ENCODE measurements at places on chromosomes 16 and 17.

GRCh38 chr17:20092973-20093626 lies 83.9 kb downstream of the SPECC1 start:
- no peak for DNase-seq

DNA sequence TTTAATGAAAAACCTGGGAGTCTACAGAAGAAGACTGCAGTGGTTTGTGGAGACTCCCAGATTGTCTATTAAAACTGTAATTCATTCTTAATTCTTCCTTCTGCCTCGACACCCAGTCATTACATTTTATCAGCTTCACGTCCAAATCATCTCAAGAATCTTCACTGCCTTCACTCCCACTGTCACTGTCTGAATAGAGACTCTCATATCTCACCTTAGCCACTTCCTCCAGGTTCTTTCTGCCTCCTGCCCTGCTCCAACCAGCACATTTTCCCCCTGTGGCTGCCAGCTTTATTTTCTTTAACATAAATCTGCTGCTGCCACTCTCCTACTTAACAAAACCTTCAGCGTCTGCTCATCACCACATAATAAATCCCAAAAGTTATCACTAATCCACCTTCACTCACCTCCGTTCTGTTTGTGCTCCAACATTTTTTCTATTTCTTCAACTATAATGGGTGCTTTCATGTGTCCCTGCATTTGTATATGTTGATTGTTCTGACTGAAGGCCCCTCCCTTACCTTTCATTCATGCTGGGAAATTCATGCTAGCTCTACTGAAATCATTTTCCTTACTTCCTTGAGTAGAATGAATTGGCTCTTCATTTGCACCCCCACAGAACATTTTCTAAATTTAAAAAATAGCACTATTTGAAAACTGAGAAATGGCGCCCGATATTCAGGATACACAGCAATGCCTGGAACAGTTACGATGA lies 38.9 kb downstream of the KCNJ2 start:
- DNase-seq = no peak

DNA sequence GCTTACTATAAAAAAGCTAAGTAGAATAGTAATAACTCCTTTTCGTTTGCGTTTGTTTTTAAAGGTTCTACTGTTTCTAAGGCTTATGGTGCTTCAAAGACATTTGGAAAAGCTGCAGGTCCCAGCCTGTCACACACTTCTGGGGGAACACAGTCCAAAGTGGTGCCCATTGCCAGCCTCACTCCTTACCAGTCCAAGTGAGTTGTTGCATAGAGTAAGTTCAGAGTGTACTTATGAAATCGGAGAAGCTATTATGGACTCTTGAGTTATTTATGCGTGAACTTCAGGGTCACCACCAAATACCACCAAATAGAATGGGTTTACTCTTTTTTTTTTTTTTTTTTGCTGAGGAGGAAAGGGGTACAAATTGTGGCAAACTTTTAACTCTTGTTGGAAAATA lies 45.8 kb downstream of the RPA1 start:
- DNase-seq = no peak

- no peak for DNase-seq
Observed at GRCh38 chr17:41944943-41945342, 14.5 kb downstream of the ODAD4 start.

GRCh38 chr16:10752843-10753523 lies 9.3 kb downstream of the NUBP1 start:
- no peak for DNase-seq

Data from NCI-H1417 (cell line).